NCI-H1105 (cell line): ENCODE measurements at places on chromosomes 6 and 20.
A peak's percentile ranks its signal among the peaks of the same experiment; 100 is the strongest.

- no peak for DNase-seq
Observed at GRCh38 chr6:52529311-52529710, 47.5 kb downstream of the TRAM2 start.

GRCh38 chr20:44432618-44433577, 42.8 kb upstream of the TTPAL start:
- no peak for DNase-seq

DNA sequence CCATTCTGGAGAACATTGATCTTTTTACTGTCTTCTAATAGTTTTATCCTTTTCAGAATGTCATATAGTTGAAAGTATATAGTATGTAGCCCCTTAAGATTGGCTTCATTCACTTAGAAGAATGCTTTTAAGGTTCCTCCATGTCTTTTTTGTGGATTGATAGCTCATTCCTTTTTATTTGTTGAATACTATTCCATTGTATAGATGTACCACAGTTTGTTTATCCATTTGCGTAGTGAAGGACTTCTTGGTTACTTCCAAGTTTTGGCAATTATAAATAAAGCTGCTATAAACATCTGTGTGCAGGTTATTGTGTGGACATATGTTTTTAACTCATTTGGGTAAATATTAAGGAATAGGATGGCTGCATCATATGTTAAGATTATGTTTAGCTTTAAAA, 27.8 kb downstream of the ABT1 start:
- no peak for DNase-seq

- no peak for DNase-seq
Observed at GRCh38 chr20:1748777-1749176, 91.2 kb upstream of the SIRPG start.

- no peak for DNase-seq
Observed at GRCh38 chr20:444117-444516, 18.2 kb downstream of the TBC1D20 start.

GRCh38 chr6:153312634-153313033, 181.6 kb upstream of the RGS17 start:
- DNase-seq: peak; percentile 84

GRCh38 chr6:140537834-140538705, 1163.6 kb upstream of the CITED2 start:
- no peak for DNase-seq

- DNase-seq: no peak
Observed at GRCh38 chr20:34705008-34705396, 858 bp downstream of the TP53INP2 start.

- no peak for DNase-seq
Observed at GRCh38 chr6:18579869-18580268, 192.7 kb downstream of the RNF144B start.

DNA sequence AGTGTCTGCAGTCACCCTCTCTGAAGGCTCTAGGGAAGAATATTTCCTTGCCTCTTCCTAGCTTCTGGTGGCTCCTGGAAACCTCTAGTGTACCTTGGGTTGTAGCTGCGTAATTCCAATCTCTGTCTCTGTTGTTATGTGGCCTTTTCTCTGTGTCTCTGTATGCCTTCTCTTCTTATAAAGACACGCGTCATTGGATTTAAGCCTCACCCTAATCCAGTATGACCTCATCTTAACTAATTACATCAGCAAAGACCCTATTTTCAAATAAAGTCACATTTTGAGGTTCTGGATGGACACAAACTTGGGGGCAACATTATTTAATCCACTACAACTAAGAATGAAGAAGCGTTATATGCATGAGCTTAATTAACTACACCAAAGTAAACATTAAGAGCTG, 111.4 kb upstream of the ZNF184 start:
- DNase-seq: no peak

DNA sequence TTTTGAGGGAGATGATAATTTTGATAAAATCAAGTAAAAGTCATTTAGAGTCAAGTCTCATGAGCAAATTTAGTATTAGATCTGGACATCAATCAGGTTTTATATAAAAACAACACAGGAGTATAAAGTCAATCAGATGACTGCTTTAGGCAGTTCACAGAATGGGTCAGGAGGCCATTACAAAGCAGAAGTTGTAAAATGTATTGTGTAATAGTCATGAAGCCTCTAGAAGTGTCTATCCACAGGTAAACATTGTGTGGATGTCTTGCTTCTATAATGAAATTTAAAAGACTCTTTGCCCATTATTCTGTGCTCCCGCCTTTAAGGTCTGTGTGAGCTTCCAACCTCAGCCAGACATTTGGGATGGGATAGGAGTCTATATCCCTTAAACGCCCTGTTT, 28.8 kb downstream of the MAP7 start:
- no peak for DNase-seq

DNA sequence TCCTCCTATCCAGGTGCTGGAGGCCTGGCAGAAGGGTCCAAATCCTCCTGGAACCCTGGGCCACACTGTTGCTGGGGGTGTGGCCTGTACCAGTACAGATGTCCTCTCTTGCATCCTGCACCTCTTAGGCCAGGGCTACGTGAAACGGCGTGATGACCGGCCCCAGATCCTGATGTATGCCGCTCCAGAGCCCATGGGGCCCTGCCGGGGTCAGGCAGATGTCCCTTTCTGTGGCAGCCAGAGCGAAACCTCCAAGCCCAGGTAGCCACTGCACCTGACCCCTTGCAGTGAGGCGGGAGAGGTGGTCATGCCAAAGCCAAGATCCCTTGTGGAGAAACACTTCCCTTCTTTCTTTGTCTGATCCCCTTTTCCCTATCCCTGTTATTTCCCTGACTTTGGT, 14.2 kb downstream of the DNPH1 start:
- DNase-seq: no peak

- DNase-seq: no peak
Observed at GRCh38 chr6:143009851-143010250, 50.8 kb upstream of the AIG1 start.

DNA sequence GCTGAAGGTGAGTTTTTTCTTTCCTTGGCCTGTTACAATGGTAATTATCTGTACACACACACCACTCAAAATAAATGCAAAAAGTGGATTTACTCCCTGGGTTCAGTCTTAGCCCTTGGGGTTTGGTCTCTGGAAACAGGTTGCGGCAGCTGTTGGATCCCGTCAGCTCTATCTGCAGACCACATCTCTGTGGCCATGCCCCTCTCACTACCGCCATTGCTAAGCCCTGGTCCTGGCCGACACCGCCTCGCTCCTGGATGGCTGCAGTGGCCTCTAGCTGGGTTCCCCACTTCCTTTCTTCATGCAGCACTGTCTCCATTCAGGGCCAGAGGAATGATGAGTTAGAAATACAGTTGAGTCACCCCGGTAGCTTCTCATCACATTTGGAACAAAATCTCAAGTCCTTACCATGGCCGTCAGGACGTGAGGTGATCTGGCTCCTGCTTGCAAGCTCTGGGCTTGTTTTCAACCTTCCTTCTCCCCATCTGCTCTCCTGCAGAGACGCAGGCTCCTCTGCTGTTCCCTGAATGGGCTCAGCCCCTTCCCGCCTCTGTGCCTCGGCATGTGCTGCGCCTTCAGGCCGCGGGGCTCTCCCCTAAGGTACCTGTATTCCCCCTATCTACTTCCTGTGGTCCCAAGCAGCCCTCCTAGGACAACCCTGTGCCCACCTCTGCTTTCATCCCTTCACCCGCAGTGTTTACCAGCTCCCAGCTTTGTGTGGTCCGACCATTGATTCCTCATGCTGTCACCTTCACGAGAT, 38.0 kb downstream of the EFCAB8 start:
- DNase-seq: no peak

DNA sequence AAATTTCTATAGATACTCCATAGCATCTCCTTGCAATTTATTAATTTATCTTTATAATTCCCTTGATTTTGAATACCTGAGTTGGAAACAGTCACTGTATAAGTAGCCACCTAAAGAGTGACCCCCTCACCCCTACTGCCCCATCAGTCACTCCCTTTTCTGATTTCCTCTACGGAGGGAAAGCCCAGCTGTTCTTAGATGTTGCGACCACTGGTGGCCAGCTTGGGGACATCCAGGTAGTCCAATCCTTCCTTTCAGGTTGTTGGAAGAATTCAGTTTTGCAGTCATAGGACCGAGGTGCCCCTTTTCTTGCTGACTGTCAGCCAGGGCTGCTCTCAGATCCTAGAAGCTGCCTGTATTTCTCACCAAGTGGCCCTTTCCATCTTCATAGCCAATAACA, 87.8 kb downstream of the BMP6 start:
- DNase-seq: no peak

DNA sequence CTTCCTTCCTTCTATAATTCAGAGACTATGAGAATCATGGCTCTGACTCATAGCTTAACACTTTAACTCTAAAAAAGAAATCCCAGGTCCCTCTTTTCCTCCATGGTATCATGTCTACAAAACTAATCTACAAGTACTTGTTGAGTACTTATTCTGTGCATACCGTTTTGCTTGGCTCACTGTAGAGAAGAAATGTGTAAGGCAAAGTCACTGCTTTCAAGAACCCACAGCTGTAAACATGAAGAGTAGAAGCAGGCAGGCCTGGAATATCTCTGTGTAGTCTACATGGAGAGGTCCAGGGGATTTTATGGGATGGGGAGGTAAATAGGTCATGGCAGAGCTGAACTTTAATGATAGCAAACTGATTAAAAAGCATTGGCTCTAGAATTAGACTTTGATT, 13.8 kb downstream of the SPINT3 start:
- no peak for DNase-seq

GRCh38 chr6:3208098-3208774, 19.2 kb downstream of the TUBB2B start:
- DNase-seq: no peak

DNA sequence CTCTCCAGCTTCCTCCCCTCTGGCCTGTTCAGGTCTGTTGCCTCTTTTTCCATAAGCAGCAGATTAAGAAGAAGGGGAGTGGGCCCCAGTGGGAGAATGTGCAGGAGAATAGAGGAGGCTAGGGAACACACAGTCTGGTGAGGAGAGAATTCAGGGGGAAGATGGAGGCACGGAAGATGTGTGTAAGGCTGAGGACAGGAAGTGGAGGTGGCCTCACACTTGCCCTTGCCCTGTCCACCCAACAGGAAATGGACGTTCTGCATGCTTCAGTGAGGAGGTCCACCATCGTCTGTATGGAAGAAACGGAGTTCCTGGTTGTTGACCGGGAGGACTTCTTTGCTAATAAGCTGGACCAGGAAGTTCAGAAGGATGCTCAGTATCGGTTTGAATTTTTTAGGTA, 16.0 kb downstream of the CNBD2 start:
- DNase-seq: no peak

GRCh38 chr20:50332491-50332980, 141.9 kb downstream of the CEBPB start:
- no peak for DNase-seq

GRCh38 chr6:49552596-49552995, 2.1 kb downstream of the C6orf141 start:
- DNase-seq: no peak

DNA sequence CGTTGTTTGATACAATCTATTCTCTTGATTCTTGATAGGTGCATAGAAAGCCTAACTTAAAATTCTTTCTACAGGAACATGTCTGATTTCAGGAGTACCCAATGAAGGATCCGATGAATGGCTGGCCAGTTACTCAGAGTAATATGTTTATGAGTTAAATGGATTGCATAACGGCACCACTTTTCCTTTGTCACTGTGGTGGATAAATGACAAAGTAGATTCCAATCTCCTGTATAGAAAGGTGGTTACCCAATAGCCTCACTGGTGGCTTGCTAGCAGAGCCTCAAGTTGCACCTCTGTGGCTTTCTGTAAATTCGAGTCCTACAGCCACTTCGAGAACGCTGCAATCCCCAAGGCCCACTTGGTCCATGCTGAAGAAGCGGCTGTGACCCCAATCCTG, 28.4 kb downstream of the LHFPL5 start:
- no peak for DNase-seq

GRCh38 chr20:41480054-41480770, 113.6 kb upstream of the EMILIN3 start:
- DNase-seq: no peak

GRCh38 chr6:97726378-97726777, 443.4 kb upstream of the MMS22L start:
- DNase-seq: no peak

DNA sequence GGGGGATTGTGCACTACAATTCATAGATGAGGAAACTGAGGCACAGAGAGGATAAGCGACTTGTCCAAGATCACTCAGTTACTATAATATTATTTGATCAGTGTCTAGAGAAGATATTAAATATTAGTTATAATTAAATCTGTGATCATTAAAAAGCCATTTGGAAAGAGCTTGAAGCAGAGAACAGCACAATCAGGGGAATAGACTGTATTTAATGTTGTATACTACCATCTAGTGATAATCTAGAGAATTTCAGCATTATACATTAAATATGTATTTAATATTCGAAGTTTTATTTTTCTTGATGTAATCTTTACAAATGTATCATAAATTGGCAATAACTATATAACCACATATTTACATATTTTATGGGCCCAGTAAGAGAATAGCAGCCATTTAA, 20.1 kb upstream of the MTCL3 start:
- DNase-seq: peak; percentile 11

DNA sequence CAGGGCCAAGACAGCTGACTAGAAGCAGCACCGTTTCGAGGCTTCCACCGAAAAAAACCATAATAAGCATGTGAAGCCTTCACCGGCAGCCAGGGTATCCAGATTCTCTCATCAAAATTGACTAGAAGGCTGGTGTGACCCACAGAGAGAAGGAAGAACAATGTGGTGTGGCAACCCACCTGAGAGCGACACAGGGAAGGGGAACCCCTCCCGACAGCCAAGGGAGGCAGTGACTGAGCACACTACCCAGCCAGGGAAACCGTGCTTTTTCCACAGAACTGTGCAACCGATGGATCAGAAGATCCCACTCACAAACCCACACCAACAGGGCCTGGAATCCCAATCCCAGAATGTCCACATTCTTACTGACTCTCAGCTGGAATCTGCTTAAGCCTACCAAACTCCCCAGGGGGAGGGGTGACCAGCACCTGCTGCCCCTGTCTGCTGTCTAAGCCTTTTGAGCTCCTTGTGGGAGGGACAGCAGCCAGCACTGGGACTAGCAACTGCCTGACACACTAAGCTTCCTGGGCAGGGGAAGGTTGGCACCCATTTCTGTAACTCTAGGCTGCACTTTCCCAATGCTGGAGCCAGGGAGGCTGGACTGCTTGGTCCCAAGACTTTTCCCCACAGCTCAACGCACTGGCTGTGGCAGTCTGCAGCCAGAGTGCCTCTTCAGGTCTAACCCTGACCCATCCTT, 231.9 kb upstream of the FAM83B start:
- DNase-seq: no peak
